ENCODE measurements at places on chromosomes 4 and X. TPM values are rescaled to one million over a fixed set of nuclear protein-coding genes. Genes with fewer than 3 reads are reported as not detected.

XAGE2 gene
- total RNA-seq = not detected

CLCN5 gene
- total RNA-seq = 7.5 TPM

SCRG1 gene
- under 0.01 TPM for total RNA-seq

GRPEL1 gene
- total RNA-seq = 21.1 TPM

GLRA2 gene
- total RNA-seq = not detected

MAGED4 gene
- not detected for total RNA-seq

MAOA gene
- total RNA-seq = 599 TPM

POF1B gene
- not detected for total RNA-seq

Data from subcutaneous adipose tissue (tissue), 4 donors.